ENCODE measurements at places on chromosomes 3 and 15.

GRCh38 chr3:152289708-152290107, 21.0 kb downstream of the MBNL1 start:
- no peak for DNase-seq

- no peak for DNase-seq
Observed at GRCh38 chr3:45557471-45557870, 37.1 kb upstream of the LIMD1 start.

DNA sequence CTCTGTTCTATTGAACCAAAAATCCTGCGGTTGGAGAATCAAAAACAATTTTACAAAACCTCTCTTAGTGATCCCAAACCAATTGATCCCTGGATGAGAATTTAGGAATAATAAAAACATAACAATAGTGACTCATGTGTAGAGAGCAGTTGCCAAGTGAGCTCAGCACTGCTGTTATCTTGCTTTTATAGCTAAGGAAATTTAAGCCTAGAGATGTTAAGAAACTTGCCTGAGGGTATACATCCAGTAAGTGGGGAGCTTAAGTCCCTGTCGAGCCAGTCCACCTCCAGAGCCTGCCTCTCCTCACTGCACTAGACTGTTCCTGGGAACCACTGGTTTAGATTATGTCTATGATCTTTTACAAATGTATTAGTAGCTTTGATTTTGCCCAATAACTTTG, 358.4 kb upstream of the LMCD1 start:
- DNase-seq, result no peak

- DNase-seq, result no peak
Observed at GRCh38 chr3:124557-125179, 71.9 kb upstream of the CHL1 start.

DNA sequence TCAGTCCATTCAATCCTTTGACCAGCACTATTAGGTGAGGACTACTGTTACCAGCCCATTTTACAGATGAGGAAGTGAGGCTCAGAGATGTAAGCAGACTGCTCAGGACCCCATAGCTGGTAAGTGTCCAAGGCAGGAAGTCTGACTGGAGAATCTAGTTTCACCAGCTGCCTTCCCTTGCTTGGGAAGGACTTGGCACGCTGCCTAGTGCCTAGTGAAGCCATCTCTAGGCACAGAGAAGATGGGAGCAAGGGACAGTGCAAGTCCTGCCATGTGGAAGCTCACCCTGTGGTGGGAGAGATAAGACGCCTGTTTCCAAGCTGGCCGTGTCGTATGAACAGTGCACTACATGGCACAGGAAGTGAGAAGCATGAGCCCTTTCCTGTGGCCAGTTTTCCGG, 111.8 kb upstream of the TMC3 start:
- DNase-seq, result no peak

DNA sequence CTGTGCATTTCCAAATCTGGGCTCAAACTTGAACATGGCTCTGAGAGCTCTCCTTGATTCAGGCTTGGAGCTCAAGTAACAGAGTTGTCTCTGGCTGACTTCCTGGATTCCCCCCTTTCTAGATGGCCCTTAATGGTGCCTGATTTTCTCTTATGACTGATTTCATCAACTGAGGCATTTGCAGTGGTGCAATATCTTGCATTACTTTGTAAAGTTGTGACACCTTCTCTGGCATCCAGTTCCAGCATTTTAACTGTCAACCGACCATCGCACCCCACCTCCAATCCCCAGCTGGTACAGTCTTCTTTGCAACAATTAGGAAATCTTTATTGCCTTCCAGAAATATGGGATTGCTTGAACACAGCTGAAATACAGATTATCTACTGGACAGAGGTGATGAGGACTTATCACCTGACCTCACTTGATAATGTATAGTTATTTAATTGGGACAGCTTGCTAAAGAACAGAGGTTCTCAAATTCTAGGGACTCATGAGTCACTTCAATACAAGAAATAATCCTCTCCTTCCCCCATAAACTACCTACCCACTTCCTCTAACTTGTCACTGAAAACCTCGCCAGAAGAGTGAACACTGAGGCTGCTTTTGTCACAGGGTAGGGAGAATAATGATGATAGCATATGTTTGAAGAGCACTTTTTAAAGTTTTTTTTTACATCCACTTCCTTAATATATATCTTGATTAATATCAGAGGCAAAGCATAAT, 41.8 kb downstream of the FILIP1L start:
- DNase-seq, result no peak

GRCh38 chr3:60250206-60250605, 1001.0 kb downstream of the FHIT start:
- no peak for DNase-seq

Measured in stimulated activated CD4-positive, alpha-beta T cell treated with anti-CD3 and anti-CD28 coated beads, Interleukin-4, amount 100 ng/mL, for 48 hours (primary cell).